ENCODE measurements at places on chromosomes 1 and 21. TPM values are rescaled to one million over a fixed set of nuclear protein-coding genes. Genes with fewer than 3 reads are reported as not detected.
A peak's percentile ranks its signal among the peaks of the same experiment; 100 is the strongest.

Gene SLC41A1
- 23.3 TPM for total RNA-seq

Gene AGO4
- total RNA-seq, result 8.3 TPM

Gene FCGR2B
- total RNA-seq, result not detected

Gene SH2D1B
- not detected for total RNA-seq

Gene WDR4
- total RNA-seq, result 15.3 TPM

Gene PADI4
- total RNA-seq, result 0.62 TPM

Gene RGS8
- 14.2 TPM for total RNA-seq

Gene KLHL20
- 13.4 TPM for total RNA-seq

Gene IL10
- total RNA-seq, result not detected

Gene MATN1
- total RNA-seq, result 0.76 TPM

Gene TEX38
- total RNA-seq, result not detected

Gene LORICRIN
- not detected for total RNA-seq

Gene SLC45A3
- total RNA-seq, result 19.2 TPM

DNA sequence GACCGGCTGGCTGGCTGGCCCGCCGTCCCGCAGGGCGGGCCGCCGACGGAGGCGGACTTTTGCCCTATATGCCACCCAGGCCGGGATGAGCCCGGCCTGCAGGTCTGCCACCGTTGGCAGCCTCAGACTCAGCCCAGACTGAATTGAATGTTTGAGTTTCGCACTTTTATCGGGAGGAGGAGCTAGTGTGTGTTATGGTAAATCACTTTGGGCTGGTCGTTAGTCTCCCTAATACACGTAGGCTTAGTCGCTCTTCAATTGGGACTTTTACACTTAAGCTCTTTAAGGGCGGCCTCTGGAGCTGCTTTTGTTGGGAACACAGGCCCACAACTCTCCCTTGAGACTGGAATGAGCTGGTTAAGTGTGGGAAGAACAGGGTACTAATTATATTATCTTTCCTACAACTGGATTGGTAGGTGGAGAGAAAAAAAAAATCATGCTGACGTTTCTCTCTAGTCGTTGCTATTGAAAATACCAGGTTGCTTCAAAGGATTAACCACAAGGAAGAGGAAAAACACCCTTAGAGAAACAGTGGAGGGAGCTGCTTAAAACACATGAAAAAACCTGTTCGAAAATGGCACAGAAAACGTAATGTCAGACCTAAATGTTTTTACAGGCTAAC is 1.4 kb upstream of the IRF2BP2 start:
- no peak for DNase-seq

- no peak for DNase-seq
Measured at GRCh38 chr1:117815926-117816325, 113.5 kb downstream of the GDAP2 start.

GRCh38 chr1:75836528-75837100 is 39.9 kb downstream of the MSH4 start:
- no peak for DNase-seq

DNA sequence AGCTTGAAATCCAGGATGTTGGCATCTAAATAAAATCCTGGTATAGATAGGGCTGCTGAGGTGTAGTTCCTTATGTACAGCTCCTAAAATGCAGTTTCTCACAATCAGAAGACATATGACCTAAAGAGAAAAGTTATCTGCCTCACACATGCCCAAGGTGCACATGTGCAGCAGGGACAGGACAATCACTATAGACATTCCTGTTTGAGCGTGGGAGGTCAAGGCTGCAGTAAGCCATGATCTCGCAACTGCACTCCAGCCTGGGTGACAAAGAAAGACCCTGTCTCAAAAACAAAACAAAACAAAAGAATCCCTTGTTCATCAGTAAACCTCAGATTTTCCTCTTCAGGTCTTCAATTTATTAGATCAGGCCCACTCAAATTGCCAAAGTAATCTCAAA is 66.1 kb downstream of the SPATA6 start:
- no peak for DNase-seq

DNA sequence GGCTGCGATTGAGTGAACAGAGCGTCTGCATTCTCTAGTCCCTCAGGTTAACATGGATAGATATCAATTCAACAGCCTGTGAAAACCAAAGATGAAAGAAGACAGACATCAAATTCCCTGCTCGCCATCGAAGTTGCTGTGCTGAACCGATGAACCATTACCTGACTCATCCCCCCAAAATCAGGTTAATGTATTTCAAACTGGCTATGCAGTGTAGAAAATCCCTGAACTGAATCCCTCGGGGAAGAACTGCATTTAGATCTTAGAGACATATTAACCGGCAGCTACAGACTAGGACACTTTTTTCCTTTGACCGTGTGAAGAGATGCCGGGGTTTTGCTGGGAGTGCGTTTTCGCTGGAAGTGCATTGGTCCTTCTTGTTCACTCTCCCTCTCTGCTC is 213.2 kb upstream of the KIAA0040 start:
- no peak for DNase-seq

DNA sequence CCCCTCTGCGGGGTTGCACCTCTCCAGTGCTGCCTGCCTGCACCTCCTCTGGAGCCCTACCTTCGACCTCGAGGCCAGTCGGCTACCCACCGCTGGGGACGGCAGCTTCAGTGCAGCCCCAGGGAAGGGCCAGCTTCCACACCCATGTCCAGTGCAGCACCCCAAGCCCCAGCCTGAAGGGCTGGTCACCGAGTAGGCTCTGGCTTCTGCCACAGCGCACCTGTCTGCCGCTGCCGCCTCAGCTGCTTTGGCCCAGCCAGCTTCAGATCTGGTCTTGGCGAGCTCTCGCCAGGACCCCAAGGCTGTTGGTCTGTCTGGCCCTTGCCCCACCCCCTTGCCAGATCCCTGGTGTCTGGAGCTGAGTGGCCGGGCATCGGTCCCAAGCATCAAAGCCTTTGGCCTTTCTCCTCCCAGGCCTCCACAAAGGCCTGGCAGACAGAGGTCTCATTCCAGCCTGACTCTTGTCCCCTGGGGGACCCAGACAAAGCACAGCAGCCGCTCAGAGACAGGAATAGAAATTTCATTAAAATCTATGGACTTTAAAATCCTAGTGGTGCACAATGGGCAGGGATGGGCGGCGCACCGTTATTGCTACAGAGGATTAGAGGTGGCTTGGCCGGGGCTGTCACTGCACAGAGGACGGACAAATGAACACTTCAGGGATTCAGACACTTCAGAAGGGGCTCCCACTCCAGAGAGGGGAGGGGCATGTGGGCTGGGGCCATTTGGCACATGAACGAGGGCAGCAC is 4.8 kb downstream of the CCDC24 start:
- no peak for DNase-seq

DNA sequence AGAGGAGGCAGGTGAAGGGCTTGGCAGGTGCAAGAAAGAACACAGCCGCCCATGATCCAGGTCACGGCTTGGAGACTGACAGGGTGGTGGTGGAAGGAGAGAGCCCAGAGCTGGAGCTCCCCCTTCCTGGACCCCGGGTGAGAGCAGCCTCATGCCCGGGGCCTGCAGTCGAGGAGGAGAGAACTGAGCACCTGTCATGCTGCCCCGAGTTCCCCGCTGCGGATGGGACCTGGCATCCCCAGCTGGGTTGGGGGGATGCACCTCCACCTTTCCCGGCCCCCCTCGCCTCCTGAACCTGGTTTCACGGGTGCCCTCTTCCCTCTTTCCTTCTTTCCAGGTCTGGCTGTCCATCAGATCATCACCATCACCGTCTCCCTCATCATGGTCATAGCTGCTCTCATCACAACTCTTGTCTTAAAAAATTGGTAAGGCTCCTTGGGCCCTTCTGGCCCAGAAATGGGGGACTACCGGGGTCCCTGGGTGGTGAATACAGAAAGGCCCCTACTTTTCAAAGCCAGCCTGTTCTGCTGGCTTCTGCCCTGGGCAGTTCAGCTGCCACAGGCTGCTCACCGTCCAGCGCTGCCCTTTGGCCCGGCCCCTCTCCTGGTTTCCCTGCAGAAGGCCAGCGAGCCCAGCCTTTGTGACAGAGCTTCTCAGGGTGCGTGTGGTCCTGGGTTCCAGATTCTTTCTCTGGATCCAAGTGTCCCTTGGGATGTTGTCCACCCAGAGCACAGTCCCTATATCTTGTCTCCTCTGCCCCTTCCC is 115.3 kb downstream of the AJAP1 start:
- no peak for DNase-seq

DNA sequence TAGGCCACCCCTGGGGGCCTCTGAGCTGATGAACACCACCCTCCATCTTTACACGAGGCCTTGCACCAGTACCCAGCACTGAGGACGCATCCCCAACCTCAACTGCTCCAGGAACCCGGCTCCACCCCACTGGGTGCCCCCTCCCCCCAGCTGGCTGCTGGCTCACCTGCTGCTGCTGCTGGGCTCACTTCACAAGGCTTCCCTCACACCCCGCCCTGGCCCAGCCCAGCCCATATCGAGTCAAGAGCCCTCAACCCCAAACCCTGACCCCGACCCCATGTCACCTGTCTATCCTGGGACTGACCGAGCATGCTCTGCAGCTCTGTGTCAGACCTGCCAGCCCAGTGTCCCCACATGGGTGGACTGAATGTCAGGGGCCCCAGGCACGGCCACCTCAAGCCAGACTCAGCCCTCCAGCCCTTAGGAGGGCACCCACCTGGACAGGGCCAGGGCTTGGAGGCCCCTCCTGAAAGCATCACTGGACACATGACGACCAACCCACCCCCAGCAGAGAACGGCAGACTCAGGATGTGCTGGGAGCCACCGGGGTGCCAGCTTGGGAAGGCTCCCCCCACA is 21.4 kb downstream of the WNT9A start:
- peak; percentile 59 for DNase-seq

DNA sequence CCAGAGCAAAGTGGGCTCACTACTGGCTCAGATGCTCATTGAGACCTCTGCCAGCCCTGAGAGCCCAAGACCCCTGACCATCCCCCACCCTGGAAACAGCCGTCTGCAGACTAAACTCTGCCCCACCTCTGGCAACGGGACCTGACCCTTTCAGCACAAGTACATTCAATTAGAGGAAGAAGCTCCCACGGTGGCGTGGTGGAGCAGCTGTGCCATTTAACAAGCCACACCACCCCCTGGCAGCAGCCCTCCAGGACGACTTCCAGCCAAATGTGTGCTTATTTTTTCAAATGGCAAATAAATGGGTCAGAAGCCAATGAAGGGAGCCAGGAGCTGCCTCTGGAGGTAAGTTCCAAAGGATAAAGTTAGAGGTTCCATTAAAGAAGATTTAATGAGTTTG is 226.7 kb downstream of the NPHP4 start:
- no peak for DNase-seq

DNA sequence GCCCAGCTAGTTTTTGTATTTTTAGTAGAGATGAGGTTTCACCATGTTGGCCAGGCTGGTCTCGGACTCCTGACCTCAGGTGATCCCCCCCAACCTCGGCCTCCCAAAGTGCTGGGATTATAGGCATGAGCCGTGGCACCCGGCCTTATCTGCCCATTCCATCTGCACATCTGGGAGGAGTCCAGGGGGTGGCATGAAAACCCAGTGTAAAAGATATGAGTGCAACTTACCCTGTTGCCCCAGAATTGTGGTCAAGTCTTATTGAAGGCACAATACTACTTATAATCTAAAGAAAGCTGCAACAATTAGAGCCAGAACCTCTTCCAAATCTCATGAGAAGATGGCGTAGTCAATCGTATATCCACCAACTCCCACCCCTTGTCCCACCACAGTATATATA is 18.4 kb downstream of the CTXND2 start:
- DNase-seq, result no peak

- DNase-seq, result no peak
Measured at GRCh38 chr1:44929531-44929930, 56.9 kb downstream of the EIF2B3 start.

- DNase-seq, result no peak
Measured at GRCh38 chr1:53618500-53619366, 120.2 kb downstream of the GLIS1 start.

DNA sequence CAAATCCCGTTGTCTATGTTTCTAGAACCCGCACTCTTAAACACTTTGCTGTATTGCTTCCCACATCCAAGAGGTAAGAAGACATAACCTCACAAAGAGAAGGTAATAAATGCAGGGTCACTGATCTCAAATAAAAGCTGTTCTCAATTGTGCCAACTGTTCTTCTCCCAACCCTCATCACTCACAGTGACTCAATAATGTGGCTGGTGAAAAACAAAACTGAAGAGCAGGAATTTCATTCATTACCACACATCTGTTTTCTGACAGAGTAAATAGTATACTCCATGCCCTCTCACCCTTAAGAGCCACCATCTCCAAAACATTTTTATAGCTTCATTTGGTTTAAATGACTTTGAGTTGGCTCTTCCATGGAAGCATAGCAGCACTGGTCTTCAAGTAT is 6.2 kb upstream of the ERICH3 start:
- DNase-seq, result no peak

GRCh38 chr1:68725001-68725752 is 228.3 kb upstream of the DEPDC1 start:
- DNase-seq, result no peak

GRCh38 chr1:84672080-84672854 is 18.0 kb downstream of the SSX2IP start:
- no peak for DNase-seq

DNA sequence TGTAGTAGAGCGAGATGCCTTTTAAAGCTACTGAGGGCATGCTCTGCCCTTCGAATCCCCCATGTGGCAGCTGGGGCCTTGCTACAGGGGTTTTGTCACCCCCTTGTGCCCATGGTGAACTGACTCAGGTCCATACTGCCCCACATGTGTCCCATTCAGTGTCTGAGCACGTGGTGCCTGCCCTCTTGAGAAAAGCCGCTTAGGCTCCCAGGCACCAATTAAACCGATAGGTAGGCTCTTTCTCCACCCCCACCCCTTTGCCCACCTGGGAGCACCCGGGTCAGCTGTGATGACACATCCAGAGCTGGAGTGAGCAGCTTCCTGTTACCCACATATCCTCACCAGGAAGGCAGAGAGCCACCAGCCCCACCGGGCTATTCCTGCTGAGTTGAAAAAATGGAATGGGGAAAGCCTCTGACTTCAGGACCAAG is 30.5 kb downstream of the TMCC2 start:
- peak; percentile 60 for DNase-seq

GRCh38 chr1:38213646-38214434 is 167.2 kb upstream of the POU3F1 start:
- peak; percentile 64 for DNase-seq

DNA sequence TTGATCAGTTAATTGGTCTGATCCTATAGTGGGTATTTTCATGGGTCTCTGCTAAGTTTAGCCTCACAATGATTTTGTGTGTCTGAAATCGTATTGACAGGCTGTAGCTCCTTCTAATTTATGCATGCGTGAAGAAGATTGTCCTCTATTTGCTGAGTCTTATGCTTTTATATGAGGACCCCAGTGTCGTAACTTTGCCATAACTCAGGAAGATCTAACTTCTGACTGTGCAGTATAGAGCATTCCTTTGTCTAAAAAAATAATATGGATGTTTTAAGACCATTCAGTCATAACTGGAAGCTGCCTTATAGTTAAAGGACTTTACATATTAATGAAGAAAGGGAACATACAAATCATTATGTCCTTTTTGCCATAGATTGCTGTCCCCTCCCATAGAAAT is 73.3 kb downstream of the CAMTA1 start:
- no peak for DNase-seq

DNA sequence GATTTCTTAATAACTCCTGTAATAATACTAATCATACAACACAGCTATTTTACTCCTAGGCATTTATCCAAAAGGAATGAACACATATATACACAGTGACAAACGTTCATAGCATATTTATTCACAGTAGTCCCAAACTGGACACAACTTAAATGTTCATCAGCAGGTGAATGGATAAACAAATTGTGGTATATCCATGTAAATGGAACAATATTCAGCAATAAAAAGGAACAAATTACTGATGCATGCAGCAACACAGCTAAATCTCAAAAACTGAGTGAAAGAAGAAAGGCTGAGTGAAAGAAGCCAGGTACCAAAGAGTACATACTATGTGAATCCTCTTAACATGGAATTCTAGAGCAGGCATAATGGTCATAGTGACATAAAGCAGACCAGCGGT is 242.7 kb upstream of the USP24 start:
- no peak for DNase-seq

All from H7 (cell line).